Iris pigment epithelial cell (primary cell): ENCODE measurements at places on chromosomes 4 and X.

- DNase-seq = peak; percentile 16
Measured at GRCh38 chrX:110759785-110760184, 35.8 kb downstream of the CHRDL1 start.

GRCh38 chr4:82561786-82562563, at the start of gene TMEM150C:
TMEM150C (minus strand) TSS chr4:82561988; CDS start chr4:82504657, 57,331 bp downstream.
- peak; percentile 15 for DNase-seq

- DNase-seq = no peak
Measured at GRCh38 chr4:108370291-108371141, 201.8 kb upstream of the LEF1 start.

GRCh38 chrX:125101971-125102755, 217.5 kb upstream of the TEX13C start:
- no peak for DNase-seq

GRCh38 chr4:87838890-87839591, 6.3 kb downstream of the MEPE start:
- peak; percentile 61 for DNase-seq

- peak; percentile 54 for DNase-seq
Measured at GRCh38 chr4:158578476-158578875, 56.8 kb downstream of the RXFP1 start.

DNA sequence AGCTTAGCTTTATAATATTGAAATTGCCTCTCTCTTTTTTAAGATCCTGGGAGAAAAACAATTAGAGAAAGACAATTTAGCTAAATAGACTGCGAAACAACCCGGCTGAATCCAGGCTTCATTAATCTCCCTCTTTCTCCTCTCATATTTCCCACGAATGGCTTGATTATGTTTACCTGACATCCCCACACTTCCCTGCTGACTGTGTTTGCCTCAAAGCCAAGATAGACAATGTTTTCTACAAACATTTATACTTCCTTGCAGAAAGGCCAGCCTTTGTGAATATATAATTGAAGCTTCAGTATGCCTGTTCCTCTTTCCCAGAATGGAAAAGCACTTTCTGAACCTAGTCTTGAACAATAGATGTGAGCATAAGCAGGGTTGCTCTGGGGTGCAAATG, 566.8 kb downstream of the PDHA2 start:
- DNase-seq = no peak

DNA sequence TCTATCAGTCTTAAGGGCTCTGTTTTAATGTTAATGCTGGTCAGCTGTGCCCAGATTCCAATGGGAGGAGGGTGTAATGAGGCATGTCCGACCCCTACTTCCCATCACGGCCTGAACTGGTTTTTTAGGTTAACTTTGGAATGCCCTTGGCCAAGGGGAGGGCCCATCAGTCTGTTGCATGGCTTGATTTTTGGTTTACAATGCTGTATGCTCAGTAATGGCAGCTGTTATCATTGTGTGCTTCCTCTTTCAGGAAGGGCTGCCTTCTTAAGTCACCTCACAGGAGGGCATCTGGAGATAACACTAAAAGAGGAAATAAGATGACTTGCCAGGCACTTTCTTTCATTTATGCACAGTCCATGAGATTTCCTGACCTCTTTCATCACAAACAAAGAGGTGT, 36.3 kb downstream of the ATXN3L start:
- no peak for DNase-seq

DNA sequence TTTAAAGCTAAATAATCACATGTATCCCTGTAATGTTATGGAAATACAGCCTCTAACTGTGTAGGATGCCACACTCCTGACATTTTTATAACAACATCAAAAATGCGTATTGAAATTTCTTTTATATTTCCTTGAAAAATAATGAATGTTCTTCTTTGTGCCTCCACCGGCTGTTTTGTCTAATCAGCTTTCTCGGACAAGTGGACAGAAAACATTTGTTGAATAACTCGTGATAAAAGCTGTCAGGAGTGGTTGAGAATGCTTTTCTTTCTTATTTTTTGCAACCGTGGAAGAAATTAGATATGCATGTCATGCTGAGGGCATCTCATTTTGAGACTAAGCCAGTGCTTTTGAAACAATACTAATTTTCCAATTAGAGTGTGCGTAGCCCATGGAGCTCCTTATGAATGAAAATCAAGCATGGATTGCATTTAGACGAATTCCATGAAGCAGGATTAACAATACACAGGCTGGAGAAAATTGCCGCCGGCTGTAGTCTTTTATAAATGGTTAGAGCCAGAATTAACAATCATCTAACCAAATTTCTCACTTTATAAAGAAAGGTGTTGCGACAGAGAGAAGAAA, 614.5 kb upstream of the LCORL start:
- no peak for DNase-seq

DNA sequence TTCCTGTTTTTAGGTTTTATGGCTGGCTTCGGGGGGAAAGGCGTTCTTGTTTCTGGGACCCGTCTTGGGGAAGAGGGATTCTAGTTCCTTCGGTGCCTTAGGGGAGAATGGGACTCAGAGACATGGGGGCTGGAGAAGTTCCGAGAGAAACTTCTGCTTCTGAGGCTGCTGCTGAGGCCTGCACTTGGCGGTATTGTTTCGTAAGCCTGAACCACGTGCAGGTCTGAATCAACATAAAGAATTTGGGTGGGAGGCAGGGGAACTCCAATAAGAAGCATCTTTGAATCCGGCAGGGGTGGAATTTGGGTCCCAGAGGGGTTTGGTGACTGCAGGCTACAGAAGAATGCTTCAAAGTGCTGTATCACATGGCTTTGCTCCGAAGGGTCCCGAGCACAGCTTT, 15.1 kb downstream of the XG start:
- DNase-seq = peak; percentile 26

DNA sequence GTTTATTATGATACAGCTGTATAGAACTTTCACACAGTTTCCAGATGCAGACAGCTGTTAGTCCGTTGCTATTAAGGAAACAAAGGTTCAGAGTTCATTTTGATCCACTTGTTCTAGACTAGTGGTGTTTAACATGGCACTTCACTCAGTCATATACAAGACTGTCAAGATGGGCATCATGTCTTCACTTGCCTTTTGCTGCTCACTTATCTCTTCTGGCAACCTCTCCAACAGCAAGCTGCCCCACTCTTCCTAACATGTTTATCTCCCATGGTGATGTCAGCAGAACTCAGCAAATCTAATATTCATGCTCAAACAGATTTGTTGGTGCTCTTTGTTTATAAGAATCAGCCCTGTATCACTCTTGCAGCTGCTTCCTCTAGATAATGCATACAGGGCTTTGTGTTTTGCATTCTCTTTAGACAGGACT, 236.2 kb upstream of the HAND2 start:
- no peak for DNase-seq

- DNase-seq = no peak
Measured at GRCh38 chr4:84167564-84167963, 331.5 kb downstream of the NKX6-1 start.

DNA sequence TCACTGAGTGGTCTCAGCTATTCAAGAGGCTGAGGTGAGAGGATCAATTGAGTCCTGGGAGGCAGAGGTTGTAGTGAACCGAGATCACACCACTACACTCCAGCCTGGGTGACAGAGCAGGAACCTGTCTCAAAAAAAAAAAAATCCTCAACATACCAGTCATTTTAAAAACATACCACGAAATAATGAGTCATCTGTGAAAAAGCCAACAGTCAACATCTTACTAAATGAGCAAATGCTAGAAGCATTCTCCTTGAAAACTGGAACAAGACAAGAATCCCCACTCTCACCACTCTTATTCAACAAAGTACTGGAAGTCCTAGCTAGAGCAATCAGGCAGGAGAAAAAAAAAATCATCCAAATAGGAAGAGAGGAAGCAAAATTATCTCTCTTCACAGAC, 104.0 kb upstream of the ARHGEF9 start:
- DNase-seq = peak; percentile 61

DNA sequence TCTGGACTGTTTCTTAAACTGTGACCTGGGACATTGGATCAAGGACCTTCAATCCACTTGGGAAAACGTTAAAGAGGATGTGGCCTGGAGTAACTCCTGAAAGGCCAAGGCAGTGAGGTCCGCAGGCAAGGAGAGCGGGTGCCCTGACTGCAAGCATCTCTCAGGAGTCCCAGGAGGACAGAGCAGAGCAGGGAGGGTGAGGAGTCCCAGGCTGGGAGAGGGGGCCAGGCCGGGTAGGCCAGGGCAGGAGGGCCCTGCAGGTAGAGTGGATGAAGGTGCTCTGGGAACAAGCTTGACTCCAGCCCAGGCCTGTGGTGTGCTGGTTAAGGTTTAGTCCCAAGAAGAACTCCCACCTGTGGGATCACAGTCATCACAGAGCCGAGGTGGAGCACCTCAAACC, 13.8 kb downstream of the PNMA6E start:
- DNase-seq = no peak

- no peak for DNase-seq
Measured at GRCh38 chrX:131802836-131803626, 220.1 kb upstream of the STK26 start.

DNA sequence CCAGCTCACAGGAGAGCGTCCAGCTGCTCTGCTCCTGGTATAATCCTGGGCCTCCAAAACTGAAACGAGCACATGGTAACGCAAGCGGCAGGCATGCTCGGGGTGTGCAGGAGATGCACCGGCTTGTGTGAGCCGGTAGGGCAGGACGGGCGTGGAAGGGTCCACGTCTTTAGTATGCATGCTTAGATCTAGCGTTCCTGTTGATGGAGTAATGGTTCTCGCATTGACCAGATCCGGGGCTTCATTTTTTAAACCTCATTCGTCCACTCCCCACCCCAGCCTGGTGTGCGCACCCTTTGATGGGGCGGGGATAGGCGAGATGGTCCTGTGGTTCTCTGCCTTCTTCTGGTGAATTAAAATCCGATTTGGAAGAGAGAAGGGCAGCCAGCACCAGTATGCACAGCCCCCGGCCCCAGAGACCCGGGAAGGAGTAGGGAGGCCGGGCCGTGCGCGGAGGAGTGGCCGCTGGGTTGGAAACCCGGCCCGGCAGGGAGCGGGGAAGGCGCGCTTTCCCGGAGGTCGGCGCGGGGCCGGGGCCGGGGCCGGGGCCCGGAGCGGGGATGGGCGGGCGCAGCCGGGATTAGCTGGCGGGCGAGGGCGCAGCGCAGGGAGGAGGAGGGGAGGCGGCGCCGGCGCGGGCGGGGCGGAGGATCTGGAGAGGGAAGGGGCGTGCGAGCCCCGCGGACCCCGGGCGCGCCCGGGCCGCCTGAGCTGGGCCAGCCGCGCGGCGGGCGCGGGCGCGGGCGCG, 39.9 kb downstream of the FAM149A start:
- DNase-seq = peak; percentile 59

GRCh38 chr4:98728433-98728832, 70.0 kb upstream of the TSPAN5 start:
- DNase-seq = peak; percentile 68

- DNase-seq = no peak
Measured at GRCh38 chr4:162457071-162457865, 293.5 kb upstream of the FSTL5 start.

GRCh38 chr4:33890841-33891240, 2353.5 kb downstream of the ARAP2 start:
- DNase-seq = no peak

DNA sequence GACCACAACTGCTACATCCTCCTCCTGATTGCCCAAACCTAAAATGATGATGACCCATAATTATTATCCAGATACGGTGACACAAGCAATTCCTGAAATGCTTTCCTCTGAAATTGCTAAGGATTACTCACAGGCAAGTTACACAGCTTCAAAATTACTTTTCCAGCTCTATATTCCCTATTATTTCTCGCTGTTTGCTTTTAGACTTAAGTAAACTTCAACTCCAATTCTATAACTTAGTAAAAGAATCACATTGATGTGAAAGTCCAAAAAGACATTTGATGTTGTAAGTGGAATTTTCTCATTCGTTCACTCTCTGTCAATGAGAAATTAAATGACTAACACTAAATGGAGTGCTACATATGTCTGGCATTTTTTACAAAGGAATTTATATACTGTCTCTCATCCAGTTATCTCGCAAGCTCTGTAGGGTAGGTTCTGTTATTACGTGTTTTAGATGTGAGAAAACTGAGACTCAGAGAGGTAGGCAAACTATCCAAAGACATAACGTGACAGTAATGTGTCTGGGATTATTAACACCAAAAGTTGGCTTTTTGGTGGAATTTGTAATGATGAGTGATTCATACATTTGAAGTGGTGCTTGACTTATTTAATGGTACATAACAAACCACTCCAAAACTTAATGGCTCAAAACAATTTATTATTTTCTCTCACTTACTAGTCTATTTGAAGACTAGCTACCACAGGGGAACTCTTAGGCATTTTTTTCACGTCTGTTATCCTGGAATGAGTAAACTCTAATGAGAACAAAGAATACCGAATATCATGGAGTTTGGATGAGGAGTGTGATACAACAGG, 31.5 kb downstream of the PALLD start:
- DNase-seq = peak; percentile 76

GRCh38 chr4:156827519-156827918, 144.1 kb downstream of the PDGFC start:
- DNase-seq = no peak

- DNase-seq = peak; percentile 12
Measured at GRCh38 chr4:111204797-111205196, 581.9 kb upstream of the PITX2 start.

DNA sequence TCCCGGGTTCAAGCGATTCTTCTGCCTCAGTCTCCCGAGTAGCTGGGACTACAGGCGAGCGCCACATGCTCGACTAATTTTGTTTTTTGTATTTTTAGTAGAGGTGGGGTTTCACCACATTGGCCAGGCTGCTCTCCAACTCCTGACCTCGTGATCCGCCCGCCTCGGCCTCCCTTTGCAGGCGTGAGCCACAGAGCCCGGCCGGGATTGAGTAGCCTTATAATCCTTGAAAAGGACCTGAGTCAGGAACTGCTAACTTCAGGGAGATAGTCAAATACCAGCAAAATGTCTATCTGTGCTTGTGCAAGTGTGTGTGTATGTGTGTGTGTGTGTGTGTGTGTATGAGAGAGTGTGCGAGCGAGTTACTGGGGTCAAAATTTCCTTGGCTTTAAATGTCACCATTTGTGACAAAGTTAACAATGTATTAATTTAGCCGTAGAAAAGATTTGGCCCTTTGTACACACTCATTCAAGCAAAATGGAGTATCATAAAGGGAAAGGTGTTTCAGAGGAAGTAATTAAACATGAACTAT, 1.8 kb upstream of the KDM6A start:
- no peak for DNase-seq

- DNase-seq = no peak
Measured at GRCh38 chr4:104365618-104366017, 129.1 kb downstream of the CXXC4 start.

GRCh38 chrX:8726031-8726652, 5.8 kb downstream of the ANOS1 start:
- no peak for DNase-seq

GRCh38 chr4:144494280-144494679, 151.7 kb upstream of the HHIP start:
- peak; percentile 19 for DNase-seq

- no peak for DNase-seq
Measured at GRCh38 chr4:144985014-144985413, 113.0 kb downstream of the ANAPC10 start.

DNA sequence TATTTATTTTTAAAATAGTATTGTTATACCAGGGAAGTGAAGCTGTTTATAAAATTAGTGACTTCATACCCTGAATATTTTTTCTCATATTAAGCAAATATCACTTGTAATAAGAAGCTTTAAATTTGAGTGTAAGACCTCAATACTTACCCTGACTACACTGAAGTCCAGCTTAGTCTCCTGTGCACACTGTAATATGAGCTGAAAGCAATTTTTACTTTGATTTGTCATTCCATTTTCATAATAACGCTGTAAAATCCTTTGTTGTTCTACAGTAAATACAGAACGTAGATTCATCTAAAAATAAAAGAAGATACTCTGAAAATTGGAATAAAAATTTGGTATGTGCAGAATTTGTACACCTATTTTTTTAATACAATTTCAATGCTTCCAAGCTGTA, 27.2 kb downstream of the HDX start:
- peak; percentile 5 for DNase-seq
